ENCODE measurements at places on chromosomes 2 and 18. TPM values are rescaled to one million over a fixed set of nuclear protein-coding genes. Genes with fewer than 3 reads are reported as not detected.

Gene TIGD1
- total RNA-seq: 2.7 TPM

Gene CIB4
- not detected for total RNA-seq

Gene IL1F10
- total RNA-seq: not detected

Gene SIX3
- not detected for total RNA-seq

Gene ANKRD30BL
- not detected for total RNA-seq

Gene ALLC
- total RNA-seq: under 0.01 TPM

Gene ACMSD
- total RNA-seq: 0.28 TPM

Gene MALT1
- 16.9 TPM for total RNA-seq

Gene NRP2
- total RNA-seq: 9.2 TPM

Gene TBR1
- total RNA-seq: not detected

Gene RND3
- 750 TPM for total RNA-seq

Gene CFAP221
- under 0.01 TPM for total RNA-seq

Gene MATN3
- 0.28 TPM for total RNA-seq

Gene HOXD11
- total RNA-seq: 0.28 TPM

Gene OR6B2
- not detected for total RNA-seq

Gene ANKRD29
- total RNA-seq: 3.9 TPM

Gene RABL2A
- total RNA-seq: 10.1 TPM

Gene NOSTRIN
- 1.4 TPM for total RNA-seq

Gene CLASP1
- 32.2 TPM for total RNA-seq

Gene THOC1
- total RNA-seq: 38.9 TPM

Gene SPP2
- not detected for total RNA-seq

Gene IL1B
- total RNA-seq: 229 TPM

Gene SLC5A7
- total RNA-seq: not detected

Gene ATOH8
- total RNA-seq: 28.2 TPM

Gene CACNB4
- total RNA-seq: 2.3 TPM

Gene NAT8
- not detected for total RNA-seq

Gene VWC2L
- total RNA-seq: not detected
